ENCODE measurements at places on chromosomes 13 and 19.
A peak's percentile ranks its signal among the peaks of the same experiment; 100 is the strongest.

- DNase-seq, result no peak
- no peaks in the 10 kb centered on the region for H3K27me3 ChIP-seq
- H3K36me3 ChIP-seq, result peaks cover 14% of the 10 kb centered on the region
- no peak overlapping the region for H3K27ac ChIP-seq
- no peak overlapping the region for H3K4me3 ChIP-seq
Observed at GRCh38 chr19:13120817-13121216, 2.8 kb downstream of the NACC1 start.

- no peaks in the 10 kb centered on the region for H3K4me1 ChIP-seq
- H3K4me3 ChIP-seq, result no peak overlapping the region
- no peaks in the 10 kb centered on the region for H3K27me3 ChIP-seq
- peak; percentile 34 for DNase-seq
Observed at GRCh38 chr13:35672611-35673010, 196.1 kb upstream of the MAB21L1 start.

GRCh38 chr13:76971851-76972829 lies 19.7 kb upstream of the CLN5 start:
- H3K4me3 ChIP-seq, result no peak overlapping the region
- DNase-seq, result no peak
- no peaks in the 10 kb centered on the region for H3K27me3 ChIP-seq

- no peak overlapping the region for H3K4me3 ChIP-seq
- no peaks in the 10 kb centered on the region for H3K4me1 ChIP-seq
- H3K27ac ChIP-seq, result no peak overlapping the region
- H3K27me3 ChIP-seq, result no peaks in the 10 kb centered on the region
- DNase-seq, result no peak
- H3K36me3 ChIP-seq, result no peaks in the 10 kb centered on the region
Observed at GRCh38 chr19:14821937-14822336, 13.0 kb downstream of the OR7A5 start.

DNA sequence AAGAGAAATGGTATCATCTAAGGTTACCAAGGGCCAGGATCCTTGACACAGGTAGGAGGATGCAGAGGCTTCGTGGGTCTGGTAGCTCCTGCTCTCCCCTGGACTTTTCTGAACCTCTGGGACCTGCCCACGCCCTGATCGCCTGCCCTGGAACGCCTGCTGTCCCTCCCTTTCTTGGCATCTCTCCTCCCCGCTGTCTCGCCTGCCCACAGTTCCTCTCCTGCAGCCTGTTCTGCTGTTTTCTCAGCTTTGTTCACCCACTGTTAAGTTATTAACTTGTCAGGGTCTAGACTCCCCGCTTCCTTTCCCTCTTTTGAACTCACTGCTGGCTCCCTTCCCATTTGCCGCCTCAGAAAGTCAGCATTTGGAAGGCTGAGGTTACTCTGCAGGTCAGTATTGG lies 19.8 kb downstream of the SERP2 start:
- H3K27me3 ChIP-seq, result no peaks in the 10 kb centered on the region
- H3K36me3 ChIP-seq, result no peaks in the 10 kb centered on the region
- H3K4me1 ChIP-seq, result peaks cover 23% of the 10 kb centered on the region

DNA sequence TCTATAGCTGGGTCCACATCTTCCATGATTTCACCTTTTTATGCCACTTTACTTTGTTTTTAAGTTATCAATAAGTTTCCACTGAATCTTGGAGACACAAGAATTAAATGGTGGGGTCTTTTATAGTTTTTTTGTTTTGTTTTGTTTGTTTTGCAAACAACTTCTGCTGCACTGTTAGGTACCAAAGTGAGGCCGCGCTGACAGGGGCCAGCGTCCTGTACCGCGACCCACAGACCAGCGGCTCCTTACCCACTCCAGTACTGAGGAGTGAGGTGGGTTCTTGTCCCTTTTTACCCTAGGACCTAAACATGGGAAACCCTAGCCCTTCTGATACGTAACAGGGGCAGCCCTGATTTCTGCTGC lies 75.8 kb upstream of the MCF2L start:
- DNase-seq, result no peak
- no peak overlapping the region for H3K27ac ChIP-seq
- peaks cover 33% of the 10 kb centered on the region for H3K4me1 ChIP-seq
- peaks cover 18% of the 10 kb centered on the region for H3K27me3 ChIP-seq
